ENCODE measurements at places on chromosomes 16 and 17.

- DNase-seq = peak; percentile 36
Measured at GRCh38 chr16:1990351-1991134, 773 bp downstream of the SYNGR3 start.

DNA sequence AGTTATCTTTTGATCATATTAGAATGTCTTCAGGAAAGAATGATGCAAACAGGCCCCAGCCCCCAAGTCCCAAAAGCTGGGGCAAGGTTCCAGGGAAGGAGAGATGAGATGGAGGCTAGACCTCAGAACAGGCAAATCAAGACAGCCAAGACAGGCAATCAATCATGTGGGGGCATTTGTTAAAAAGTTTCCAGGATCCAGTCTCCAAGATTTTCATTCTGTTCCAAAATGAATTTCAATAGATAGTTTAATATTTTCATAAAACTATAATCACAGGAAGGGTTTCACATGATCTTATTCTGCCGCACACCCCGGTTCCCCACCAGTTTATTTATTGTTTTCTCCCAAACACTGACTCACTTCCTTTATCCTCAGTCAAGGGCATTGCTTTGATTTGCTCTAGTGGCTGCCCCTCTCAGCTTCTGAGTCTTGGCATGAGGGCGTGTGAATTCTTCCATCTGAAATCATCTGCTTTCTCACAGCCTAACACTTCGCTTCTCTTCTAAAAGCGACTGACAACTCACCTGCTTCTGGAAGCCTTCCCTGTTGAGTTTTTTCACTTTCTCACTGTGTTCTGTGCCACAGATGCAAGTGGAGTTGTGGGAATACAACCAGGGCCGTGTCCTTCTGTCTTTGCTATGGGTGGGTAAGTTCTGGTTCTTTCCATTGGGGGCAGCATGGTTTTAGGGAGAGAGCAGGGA, 12.2 kb upstream of the TERF2 start:
- DNase-seq = no peak

GRCh38 chr16:1871974-1872635, at the start of gene MEIOB:
TSS of gene MEIOB (minus strand) at chr16:1872164. CDS start at chr16:1868175, 3,989 bp downstream.
- peak; percentile 28 for DNase-seq

GRCh38 chr17:82486231-82487094, 27.9 kb downstream of the NARF start:
- DNase-seq = no peak

DNA sequence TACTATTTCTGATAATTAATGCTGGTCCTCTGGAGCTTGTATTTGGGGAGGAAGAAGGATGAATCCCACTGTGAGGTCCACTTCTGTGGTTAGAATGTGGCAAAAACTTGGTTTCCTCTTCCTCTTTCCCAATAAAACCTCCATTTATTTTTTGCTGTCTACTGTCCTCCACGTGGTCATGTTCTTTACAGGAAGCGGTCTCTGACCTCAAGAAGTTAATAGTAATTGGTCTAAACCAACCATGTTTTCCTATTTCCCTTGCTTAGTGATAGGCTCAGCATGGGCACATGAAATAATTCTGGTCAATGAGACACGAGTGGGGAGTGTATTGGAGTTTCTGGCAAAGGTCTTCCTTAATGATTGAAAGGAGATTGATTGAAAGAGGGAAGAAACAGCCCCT, 33.9 kb downstream of the CHP2 start:
- DNase-seq = no peak

DNA sequence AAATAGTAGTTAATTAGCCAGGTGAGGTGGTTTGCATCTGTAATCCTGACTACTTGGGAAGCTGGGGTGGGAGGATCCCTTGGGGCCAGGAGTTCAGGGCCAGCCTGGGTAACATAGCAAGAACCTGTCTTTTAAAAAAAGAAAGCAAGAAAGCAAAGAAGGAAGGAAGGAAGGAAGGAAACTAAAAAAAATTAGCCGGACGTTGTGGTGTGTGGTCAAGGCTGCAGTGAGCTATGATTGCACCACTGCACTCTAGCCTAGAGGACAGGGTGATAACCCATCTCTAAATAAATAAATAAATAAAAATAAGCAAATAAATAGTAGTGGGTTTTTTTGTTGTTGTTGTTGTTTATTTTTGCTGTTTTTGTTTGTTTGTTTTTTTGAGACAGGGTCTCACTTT, 39.3 kb upstream of the MAP2K6 start:
- no peak for DNase-seq

- no peak for DNase-seq
Measured at GRCh38 chr16:4602331-4602730, 12.4 kb downstream of the UBALD1 start.

DNA sequence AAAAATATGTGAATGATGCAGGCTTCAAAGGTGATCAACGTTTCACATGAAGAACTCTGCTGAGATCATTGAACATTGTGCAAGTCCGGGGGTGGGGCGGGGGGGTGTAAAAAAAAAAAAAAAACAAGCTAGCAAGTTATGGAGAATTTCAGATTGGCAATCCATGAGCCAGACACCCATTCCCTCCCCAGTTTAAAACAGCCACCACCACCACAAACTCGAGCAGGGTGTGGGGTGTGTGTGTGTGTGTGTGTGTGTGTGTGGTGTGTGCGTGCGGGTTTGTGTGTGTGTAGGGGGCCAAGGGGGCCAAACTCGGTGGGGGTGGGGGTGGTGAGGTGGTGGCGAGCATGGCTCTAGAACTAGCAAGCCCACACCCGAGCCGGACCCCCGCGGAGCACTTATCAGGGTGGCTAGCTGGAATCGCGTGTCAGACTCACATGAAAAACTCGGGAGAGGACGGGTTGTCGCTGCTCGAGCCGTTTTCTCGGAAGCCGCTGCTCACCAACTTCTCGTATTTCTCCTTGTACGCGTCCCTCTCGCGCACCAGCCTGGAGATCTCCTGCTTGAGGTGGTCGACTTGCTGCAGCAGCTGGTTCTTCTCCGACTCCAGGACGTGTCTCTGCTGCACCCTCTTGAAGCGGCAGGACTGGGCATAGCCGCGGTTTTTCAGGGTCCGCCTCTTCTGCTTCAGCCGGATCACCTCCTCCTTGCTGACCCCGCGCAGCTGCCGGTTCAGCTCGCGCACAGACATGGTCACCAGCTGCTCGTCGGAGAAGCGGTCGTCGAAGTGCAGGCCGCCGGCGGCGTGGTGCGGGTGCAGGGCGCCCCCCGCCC, 2.0 kb downstream of the MAF start:
- no peak for DNase-seq

GRCh38 chr16:67463059-67463458, 17.9 kb downstream of the ATP6V0D1 start:
- DNase-seq = no peak

DNA sequence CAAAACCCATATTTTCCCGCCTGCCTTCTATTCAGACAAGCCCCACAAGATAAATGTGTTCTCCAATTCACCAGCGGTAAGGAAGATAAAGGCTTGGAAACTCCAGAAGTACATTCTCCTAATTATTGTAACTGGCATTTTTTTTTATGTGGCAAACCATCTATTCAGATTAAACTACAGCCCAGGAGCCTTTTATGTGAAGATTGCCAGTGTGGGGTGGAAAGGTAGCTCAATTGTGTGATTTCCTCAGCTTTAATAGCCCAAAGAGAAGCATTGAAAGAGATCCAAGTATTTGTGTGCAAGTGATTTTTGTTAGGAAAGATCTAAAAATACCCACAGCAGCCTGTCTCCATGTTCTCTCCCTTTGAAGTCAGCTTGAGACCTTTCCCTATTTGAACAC, 451.4 kb upstream of the CCL2 start:
- no peak for DNase-seq

GRCh38 chr16:81286190-81286589, 28.6 kb upstream of the GAN start:
- DNase-seq = no peak

DNA sequence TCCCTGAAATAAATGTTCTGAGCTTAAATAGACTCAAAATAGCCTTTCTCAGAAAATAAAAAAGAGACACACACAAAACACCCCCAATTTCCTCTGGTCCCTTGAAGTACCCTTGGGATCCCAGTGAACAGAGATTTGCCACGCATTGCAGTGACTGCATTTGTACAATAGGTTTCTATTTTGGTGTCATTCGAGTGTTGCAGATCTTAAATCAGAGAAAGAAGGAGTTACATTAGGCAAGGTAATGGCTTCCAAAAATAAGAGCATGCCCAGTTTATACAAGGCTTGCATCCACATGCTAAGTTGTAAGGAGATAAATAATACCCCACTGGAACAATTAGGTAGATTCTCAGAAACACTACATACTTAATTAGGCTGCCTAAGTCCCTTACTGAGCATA, 2.2 kb downstream of the TOX3 start:
- no peak for DNase-seq

- no peak for DNase-seq
Measured at GRCh38 chr16:81910366-81910885, 100.8 kb downstream of the SDR42E1 start.

- DNase-seq = peak; percentile 17
Measured at GRCh38 chr17:3845291-3845620, 790 bp downstream of the NCBP3 start.

GRCh38 chr17:81309140-81309858, 14.2 kb upstream of the SLC38A10 start:
- no peak for DNase-seq

DNA sequence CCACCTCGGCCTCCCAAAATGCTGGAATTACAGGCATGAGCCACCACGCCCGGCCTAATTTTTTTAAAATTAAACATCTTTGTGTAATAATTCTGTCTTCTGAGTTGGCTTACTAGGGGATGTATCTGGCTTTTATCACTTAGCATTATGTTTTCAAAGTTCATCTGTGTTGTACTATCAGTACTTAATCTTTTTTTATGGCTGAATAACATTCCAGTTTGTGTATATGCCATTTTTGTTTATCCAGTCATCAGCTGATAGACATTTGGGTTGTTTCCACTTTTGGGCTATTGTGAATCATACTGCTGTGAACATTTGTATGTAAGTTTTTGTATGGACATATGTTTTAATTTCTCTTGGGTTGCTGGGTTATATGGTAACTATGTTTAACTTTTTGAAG, 69.0 kb downstream of the CHD9 start:
- DNase-seq = no peak

GRCh38 chr17:59368218-59368857, 36.9 kb downstream of the YPEL2 start:
- DNase-seq = no peak

GRCh38 chr17:4130715-4131114, 12.1 kb downstream of the ZZEF1 start:
- no peak for DNase-seq

DNA sequence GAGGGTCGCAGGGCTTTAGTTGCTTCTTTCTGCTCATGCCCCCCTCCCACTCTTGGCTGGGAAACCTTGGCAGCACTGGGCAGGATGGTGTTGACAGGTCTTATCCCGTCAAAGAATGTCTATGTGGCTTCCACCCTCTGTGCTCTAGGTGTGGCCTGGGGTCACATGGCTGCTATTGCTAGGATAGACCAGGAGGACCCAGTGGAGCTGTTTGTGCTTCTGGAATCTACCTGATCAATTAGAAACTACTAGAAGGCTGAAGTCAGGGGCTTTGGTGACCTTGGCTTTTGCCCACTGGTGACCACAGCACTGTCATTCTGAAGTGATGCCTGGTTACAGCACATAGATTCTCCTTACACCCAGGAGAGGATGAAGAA, 105.8 kb downstream of the CMIP start:
- no peak for DNase-seq

- DNase-seq = no peak
Measured at GRCh38 chr16:12304861-12305596, 328.5 kb downstream of the SNX29 start.

DNA sequence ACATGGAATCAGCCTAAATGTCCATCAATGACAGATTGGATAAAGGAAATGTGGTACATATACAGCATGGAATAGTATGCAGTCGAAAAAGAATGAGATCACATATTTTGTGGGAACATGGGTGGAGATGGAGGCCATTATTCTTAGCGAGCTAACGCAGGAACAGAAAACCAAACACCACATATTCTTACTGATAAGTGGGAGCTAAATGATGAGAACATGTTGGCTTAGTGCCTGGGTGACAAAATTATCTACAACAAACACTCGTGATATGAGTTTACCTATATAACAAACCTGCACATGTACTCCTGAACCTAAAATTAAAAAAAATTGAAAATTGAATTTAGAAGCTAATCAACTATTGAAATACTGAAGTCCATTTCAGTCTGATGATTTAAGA, 6.1 kb downstream of the ANKS4B start:
- no peak for DNase-seq

DNA sequence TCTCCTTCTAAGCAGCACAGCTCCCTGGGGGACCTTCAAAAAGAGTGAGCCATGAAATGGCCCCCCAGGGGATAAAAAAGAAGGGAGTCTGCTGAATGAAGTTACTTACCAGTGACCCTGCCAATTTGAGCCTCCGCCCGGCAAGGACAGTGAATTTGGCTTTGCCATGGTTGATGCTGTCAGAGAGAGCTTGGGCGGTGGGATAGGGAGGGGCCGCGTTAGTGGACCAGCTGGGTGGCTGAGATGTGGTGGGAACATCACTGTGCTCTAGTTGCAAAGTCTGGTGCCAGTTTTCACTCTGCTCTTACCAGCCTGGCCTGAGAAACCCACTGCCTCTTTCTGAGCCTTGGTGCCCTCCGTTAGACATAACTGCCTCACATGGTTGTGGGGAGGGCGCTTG, 114.6 kb downstream of the MRM1 start:
- DNase-seq = no peak

DNA sequence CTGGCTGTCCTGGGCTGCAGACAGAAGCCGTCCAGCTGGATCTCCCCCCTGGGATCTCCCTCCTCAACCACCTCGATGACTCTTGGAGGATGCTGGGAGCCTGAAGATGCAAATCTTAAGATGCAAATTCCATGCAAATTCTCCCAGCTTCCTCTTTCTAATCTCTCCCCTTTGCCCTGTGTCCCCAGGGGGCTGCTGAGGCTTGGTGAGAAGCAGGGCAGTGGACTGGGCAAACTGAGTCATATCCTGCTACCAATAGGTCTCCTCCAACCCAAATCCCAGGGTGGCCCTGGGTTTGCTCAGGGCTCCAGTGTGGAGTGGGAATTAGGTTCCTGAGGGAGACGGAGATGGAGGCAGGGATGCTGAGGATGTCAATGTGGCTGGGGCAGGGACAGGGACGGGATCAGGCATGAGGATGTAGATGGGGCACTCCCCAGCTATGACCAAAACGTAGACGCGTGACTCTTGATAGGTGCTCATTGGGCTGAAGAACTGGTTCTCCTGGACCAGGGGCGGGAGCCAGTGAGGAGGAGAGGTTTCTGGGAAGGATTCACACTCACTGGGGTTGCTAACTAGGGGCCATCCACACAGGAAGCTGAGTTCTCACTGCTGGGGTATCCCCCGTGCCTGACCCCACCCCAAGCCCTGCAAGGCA, 3.6 kb upstream of the ALOX12B start:
- no peak for DNase-seq
